M059J (cell line): ENCODE measurements at places on chromosomes 12 and 14. TPM values are rescaled to one million over a fixed set of nuclear protein-coding genes. Genes with fewer than 3 reads are reported as not detected.

GRCh38 chr14:60642270-60643140 lies 6.8 kb downstream of the SIX1 start:
- no peak for DNase-seq

The SEC23A gene
- total RNA-seq: 151 and 164 TPM in 2 replicates

GRCh38 chr14:26596543-26597061 lies 1.2 kb downstream of the NOVA1 start:
- no peak for DNase-seq

The SEL1L gene
- total RNA-seq: 24.3 and 29.2 TPM in 2 replicates

The TAS2R20 gene
- total RNA-seq: 0.07 TPM in 1 of 2 replicates, not detected in the other

The ADCY6 gene
- 7.1 and 16.3 TPM in 2 replicates for total RNA-seq
